NCI-H510A (cell line): ENCODE measurements at places on chromosomes 12 and 14.

DNA sequence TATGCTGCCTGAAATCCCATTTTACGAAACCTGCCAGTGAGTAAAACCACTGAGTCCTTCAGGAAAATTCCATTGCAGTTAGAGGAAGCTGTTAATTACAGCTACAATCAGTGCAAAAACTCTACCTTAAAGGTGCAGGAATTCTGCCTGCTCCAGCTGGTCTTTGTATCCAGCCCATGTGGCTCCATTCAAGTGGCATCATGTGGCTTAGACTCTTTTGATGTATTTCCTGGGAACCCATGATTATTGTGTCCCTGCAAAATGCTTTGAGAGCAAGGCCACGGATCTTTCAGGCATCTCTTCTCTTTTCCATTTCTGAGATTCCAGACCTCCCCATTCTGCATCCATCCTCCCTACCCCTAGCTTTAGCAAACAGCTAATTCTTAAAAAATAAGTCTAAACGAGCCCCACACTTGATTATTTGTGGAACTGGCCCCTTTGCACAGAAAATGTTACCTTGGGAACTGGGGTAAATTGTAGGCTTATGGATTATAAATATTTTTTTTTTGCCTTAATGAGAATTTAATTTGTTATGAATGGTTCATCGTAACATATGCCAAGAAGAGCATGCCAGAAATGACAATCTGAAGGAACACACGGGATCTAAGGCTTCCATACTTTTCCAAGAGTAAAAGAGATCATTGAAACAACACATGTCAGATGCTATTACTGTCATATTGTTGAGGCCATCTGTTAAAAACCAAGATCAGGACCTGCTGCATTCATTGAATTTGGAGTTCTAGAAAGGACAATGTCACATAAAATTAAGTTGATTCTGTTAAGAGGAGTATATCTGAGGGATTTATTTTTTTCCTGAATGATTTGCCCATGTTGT lies 144.6 kb downstream of the TPH2 start:
- no peak for DNase-seq

DNA sequence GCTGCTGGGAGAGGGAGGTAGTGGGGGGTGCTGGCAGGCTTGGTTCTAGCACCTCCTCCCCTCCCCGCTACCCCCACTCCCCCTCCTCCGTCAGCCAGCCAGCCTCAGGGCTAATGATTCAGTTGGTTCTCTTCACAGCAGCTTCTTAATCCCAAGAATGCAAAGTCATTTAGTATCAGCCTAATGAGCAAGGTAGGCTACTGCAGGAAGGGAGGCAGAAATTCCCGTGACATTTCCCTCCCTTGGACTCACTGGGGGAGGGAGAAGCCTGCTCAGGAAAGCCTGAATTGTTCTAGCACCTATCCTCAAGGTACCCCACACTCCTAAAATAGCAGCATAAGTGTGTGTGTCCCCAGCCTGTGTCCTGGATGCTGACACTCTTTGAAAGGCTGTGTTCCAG lies 29.8 kb downstream of the ITPK1 start:
- no peak for DNase-seq

DNA sequence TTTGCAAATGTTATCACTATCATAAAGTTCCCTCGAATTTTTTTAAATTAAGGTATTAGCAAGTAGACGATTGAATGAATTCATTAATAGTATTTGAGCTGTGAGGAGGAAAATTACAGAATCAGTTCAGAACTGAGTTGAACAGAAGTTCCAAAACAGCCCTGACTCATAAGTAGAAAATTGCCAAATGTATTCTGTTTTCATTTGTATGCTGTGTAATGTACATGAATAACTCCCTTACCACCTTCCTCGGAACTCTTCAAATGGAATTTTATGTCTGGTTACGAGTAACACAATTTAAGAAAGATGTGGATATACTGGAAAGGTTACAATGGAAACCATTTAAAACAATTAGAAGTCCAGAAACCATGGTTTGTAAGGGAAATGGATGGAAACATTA lies 283.3 kb upstream of the FAR2 start:
- no peak for DNase-seq

DNA sequence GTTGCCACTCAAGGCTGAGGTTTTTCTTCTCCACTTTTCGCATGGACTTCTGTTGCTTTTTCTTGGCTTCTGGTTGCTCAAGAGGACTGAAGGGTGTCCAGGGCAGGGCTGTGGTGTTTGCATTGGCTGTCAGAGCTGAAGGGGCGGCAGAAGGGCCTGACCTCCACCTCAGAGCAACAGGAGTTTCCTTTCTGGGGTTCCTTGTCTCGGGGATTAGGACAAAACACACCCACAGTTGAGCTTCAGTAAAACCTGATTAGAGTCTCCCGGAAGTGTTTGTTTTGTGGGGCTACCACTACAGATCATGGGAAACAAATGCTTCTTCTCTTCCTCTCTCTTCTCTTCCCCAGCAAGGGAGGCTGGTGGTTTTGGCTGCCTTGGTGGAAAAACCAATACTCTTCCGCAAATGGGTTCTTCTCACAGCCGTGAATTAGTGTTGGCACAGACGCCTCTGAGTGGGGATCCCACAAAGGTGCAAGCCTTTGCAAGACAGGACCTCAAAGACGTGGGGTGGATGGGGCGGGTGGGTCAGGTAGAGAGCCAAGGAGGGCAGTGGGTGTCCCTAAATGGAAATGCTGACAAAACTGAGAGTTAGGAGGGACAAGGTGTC lies 317.7 kb upstream of the TBX3 start:
- DNase-seq = no peak

DNA sequence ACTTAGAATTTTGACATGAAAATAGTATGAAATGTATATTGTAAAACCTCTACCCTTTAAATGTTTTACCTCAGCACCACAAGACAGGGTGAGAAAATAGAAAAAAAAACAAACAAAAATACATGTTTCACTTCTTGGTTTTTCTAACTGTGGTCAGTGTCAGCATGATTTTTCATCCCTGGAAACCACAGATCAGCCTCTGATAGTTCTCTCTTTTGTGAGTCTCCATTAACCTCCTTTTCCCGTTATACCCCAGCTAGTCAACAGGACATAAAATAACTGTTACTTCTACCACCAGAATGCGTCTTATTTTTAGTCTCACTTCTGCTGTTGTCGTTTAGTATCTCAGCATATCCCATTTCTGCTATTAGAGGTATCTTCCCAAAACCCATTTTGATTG lies 48.3 kb upstream of the KCNMB4 start:
- no peak for DNase-seq
